ENCODE measurements at places on chromosomes 7 and 10.

- no peak for DNase-seq
Measured at GRCh38 chr7:5381071-5381772, 42.4 kb downstream of the TNRC18 start.

GRCh38 chr10:21424459-21424861 lies 101.0 kb downstream of the SKIDA1 start:
- DNase-seq: no peak

DNA sequence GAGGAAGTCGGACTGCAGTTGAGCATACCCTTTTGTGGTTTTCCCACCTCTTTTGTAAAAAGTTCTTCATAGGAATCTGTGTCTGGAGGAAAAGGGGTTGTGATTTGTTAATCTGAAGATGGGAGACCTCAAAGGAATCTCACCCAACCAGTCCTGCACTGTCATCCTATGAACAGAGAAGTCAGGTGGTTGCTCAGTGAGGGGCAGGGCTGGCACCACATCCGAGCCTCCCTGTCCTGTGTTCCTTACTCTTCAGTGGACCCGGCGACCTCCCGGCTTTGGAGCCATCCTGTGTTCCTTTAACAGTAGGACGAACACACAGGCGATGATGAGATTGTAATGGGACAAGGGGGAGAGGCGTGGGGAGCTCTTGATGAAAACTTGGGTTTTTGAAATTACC lies 2.8 kb upstream of the MGMT start:
- no peak for DNase-seq

DNA sequence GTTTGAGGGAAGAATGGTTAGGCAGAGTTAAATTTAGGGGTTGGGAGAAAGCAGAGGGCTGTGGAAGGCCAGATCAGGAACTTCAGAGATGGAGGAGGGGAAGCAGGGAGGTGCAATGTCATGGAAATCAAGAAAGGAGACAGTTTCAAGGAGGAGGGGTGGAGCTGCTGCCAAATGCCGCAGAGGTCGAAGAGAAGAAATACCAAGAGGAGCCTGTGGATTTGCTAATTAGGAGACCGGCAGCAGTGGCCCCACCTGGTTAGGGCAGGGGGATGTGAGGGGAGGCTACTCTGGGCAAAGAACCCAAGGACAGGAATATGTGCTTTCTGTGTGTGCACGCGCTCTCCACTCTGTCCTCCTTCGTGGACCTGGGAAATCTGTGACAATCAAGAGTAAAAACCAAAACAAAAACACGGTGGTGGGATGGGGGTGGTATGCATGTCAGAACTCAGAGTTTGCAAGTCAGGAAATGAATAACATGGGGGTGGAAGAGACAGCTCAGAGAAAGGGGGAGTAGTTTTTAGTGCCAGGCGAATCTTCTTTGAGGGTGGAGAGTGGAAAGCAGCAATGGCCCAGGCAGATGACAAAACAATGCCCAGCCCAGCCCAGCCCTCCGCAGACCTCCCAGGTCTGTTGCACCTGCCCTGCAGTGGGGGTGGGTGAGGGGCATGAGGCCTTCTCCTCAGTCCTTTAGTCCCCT lies 102.9 kb upstream of the PAX2 start:
- DNase-seq: no peak

GRCh38 chr7:150373049-150373801 lies 4.6 kb downstream of the REPIN1 start:
- DNase-seq: no peak
